WTC11 (cell line): ENCODE measurements at places on chromosomes 2 and 18.

DNA sequence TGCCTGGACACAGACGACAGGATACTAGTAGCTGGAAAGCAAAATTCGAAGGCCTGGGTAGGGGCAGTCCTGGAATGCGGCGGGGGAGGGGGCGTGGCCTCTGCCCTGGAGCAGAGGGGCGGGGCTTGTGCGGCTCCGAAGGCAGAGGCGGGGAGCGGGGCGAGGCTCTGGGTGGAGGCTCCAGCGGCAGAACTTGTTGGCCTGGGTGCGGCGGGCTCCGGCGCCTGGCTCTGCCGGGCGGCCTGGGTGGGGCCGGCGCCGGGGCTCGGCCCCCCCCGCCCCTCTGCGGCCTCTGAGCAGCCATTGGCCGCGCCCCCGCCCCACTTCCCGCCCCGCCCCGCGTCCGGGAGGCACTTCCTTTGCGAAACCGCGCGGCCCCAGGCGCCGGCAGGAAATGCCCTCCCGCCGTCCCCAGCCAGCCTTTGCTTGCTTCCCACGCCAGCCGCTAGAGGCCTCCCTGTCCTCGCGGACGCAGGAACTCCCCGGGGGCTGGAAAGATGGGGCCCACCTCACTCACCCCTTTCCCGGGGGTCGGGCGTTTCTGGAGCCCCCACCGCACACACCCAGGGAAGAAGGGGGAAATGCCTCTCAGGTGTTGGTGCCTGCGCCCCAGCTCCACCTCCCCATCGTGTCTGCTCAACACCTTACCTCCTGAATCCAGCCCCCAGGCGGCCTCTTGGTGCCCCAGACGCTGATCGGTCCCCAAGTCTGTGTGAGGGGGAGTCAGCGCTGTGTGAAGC is 6.7 kb downstream of the CTDSP1 start:
- peak; percentile 98 for DNase-seq

- no peak for DNase-seq
Observed at GRCh38 chr18:76384861-76385680, 110.0 kb downstream of the ZNF516 start.

DNA sequence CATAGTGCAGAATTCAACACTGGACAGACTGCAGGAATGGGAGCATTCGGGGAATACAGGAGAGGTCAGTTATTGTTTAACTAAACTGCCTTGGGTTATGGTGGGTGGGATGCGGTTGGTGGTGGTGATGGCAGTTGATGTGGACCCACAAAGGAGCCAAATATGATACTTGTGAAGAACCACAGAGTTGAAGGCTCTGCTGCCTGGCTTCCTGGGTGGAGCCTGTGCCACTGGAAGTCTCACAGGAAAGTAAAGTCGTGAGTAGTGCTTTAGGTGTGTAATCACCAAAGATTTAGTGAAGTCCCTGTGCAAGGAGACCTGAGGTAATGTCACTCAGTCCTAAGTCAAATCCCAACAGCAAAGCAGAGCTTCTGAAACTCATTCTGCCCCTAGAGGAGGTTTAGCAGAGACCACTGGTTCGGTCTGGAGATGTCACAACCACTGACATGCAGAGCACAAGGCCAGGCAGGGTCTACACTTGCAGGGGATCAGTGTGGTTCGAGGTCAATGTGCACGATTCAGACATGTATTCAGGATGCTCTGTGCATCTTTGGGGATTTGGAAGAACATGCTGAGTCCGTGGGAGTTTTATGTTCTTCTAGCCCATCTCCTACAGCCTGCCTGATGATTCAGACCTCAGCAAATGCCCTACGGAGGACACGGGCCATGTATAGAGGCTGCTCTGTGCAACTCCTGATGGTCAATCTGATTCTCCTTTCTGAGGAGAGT is 1150.9 kb downstream of the RPIA start:
- no peak for DNase-seq

DNA sequence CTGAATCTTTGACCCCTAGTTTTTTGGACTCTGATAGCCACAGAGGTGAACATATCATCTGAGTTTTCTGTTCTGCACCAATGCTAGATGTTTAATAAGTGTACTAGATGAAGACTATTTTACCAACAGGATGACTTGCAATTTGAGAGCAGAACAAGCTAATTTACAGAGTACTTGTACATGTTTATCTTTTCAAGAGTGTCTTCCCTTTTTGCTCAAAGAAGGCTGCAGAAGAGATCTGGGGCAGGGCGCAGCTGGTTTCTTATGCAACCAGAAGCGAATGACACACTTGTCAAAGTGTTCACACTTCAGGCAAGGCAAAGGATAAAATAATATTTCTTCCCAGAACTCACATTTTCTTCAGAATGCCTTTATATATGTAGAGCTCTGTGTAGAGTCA is 86.0 kb downstream of the VWA3B start:
- no peak for DNase-seq

GRCh38 chr2:109393662-109393972 is 220.1 kb downstream of the SEPTIN10 start:
- no peak for DNase-seq

GRCh38 chr2:219643788-219644398 is 16.5 kb downstream of the SLC4A3 start:
- DNase-seq = peak; percentile 59

DNA sequence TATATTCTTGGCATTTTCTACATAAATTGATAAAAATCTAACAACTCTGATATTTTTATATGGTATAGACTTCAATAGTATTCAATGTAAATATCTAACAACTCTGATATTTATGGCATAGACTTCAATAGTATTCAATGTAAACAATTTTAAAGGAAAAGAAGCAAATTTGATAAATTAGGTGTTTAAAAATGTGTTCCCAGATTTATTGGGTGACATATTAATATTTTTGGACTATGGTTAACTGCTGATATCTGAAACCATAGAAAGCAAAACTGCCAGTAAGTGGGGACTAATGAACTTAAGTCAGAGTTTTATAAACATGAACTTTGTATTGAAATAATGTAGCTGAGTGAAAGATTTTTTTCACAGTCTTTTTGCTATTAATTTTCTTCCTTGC is 1576.0 kb upstream of the DDX18 start:
- no peak for DNase-seq

DNA sequence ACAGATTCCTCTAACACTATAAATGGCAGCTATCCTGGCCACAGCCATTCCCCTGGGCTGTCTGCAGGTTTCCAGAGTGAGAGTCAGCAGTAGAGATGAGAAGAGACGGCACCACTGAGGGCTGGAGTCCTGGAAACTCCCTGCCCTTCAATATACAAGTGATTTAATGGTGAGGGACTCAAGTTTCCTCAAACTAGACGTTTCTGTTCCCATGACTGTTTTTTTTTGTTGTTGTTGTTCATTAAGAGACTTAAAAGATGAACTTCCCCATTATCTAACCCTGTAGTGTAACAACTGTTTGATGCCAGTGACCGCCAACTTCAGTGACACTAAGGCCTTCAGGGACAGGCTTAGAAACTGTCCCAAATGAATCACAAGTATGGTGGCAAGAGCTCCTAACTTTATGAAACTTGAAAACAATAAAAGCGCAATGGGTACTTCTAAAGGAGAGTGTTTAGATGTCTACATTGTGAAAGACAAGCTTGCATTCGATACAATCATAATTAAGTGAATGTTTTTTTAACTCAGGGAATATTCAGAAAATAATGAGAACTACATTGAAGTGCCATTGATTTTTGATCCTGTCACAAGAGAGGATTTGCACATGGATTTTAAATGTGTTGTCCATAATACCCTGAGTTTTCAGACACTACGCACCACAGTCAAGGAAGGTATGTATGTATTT is 34.0 kb downstream of the IL1R2 start:
- no peak for DNase-seq

DNA sequence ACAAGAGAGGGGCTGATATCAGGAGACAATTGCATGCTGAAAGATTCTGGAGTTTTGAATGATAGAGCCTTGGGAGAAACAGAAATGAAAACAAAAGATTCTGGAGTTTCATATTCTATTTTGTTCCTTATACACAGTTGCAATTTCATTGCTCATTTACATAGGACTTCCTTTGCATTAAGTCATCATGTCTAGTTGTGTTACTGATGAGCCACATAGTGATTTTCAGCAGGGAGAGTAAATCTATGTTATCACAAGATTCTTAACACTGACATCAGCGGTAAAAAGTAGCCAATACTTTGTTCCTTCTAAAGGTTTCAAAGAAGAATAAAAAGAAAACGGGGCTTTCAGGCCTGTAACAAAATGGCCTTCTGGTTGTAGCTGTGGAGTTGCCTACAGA is 7.1 kb downstream of the ADAM17 start:
- DNase-seq = no peak

GRCh38 chr2:74865770-74866674 is 32.1 kb downstream of the HK2 start:
- DNase-seq = no peak

GRCh38 chr2:17879137-17879912 is 858 bp downstream of the KCNS3 start:
- peak; percentile 87 for DNase-seq

DNA sequence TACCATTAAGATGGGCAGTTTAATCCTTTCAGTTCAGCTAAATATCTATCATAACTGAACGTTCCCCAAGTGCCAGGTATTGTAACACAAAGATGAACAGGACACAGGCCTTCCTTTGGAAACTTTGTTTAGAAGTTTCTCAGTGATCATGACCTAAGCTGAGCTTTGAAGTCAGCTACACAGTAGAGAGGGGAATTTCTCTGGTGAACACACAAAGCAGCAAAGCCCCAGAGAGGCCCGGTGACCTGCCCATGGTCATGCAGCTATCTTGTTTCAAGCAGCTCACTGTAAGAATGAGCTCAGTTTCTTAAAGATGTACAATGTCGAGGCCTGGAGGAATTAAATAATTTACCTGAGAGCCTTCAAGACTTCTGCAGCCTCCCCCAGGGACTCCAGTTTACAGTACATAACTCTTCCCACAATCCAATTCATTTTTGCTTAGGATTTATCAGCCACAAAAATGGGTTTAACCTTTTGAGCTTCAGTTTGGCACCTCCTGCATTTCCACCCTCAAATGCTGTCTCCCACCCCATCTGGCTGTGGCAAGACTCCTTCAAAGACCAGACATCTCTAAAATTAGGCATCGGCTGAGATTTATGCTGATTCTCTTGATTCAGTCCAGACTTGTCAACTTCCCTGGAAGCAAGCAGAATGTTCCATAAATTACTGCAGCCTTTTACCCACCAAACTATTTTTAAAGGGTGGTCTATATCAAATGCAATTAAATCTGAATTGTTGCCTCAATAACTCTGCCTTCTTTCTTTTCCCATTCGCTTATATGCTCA is 325.6 kb downstream of the TXNL1 start:
- no peak for DNase-seq

GRCh38 chr2:112618383-112618782 is 27.4 kb upstream of the SLC20A1 start:
- no peak for DNase-seq

- DNase-seq = no peak
Observed at GRCh38 chr2:216857131-216857550, 2.7 kb downstream of the TNP1 start.

DNA sequence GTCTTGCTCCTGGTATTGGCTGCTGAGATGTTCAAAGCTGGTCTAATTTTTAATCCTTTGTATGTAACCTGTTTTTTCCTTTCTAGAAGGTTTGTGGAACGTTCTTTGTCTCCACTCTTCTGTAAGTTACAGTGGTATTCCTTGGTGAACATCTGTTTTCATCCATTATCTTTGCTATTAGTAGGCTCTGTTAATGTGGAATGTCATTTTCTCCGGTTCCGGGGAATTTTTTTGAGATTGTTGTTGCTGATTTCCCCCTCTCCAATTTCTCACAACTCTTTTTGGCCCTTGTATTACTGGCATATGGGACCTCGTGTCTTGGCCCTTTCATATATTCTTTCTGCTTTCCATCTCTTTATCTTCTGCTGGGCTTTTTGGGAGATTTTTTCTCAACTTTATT is 63.4 kb downstream of the LCLAT1 start:
- DNase-seq = no peak

GRCh38 chr18:78499586-78499985 is 480.0 kb upstream of the SALL3 start:
- no peak for DNase-seq

DNA sequence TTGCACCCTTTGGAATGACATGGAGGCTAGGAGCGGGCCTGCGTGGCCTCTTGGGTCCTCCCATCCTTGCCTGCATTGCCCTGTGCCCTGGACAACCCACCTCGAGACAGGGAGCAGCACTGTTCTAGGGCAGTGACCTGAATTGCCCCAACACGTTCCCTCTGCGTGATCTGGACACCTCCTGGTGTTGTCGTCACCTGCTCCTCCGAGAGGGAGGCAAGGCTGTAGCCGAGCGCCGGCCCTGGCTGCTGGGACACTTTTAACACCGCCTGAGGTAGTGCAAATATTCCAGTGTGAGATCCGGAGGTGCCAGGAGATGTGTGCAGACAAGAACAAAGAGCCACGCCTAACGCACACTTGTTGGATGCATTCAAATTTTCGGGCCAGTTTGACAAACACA is 131.5 kb downstream of the SMAD7 start:
- DNase-seq = peak; percentile 6

- DNase-seq = no peak
Observed at GRCh38 chr2:185807351-185807750, 68.7 kb downstream of the FSIP2 start.

- no peak for DNase-seq
Observed at GRCh38 chr2:190318931-190319554, 583 bp downstream of the HIBCH start.

DNA sequence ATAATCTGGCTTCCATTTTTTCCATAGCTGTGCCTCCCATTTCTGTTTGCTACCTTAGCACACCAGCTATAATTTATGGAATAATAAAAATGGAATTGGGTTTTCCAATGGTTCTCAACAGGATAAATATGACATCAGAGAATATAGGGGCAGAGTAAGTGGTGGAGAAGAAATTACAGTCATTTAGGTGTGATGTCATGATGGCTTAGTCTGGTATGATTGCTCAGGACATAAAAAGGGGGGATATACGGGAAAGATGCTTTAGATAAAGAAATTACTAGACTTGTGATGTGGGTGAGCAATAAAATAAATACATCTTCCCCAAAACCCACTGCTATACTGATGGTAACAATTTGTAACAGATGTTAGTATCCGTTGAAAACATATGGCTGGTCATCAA is 21.6 kb upstream of the KIF5C start:
- no peak for DNase-seq

DNA sequence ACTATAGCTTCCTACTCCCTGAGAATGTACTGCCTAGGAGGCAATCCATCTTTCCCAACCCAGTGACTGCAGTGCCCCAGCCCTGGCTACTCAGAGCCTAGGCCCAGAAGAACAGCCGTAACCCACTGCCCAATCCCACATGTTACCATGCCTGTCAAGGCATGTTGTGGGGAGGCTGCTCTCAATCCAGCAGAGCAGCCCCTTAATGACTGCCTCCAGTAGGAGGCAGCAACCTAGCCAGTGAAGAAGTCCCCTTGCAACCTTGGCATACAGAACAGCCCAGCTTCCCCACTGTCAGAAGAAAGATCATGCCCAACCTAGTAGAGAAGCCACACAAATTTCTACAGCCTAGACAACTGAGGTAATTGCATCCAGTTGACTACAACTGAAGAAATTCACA is 44.2 kb upstream of the CDH7 start:
- peak; percentile 12 for DNase-seq

DNA sequence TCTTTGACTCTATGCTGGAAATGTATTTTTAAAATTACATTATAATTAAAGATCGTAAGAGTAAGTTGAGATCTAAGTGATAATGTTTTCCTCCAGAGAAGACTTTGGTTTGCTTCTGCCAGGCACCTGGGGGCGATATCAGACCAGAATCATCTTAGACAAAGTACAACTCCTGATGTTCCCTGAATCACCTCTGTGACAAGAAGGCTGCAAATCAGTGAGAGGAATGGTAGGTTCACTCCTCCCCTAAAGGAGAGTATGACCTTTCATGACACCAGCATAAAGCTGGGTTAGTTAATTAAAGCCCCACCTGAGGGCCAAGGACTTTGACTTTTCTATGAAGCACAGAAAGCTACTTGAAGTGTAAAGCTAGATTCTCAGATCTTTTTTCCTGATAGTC is 114.4 kb upstream of the DTNA start:
- peak; percentile 34 for DNase-seq
